CD4-positive, alpha-beta T cell treated with Interleukin-12 subunit alpha and Interleukin-12 subunit beta, for 1 hour (primary cell): ENCODE measurements at places on chromosomes 13 and 19.

- no peak for DNase-seq
Observed at GRCh38 chr13:108609353-108609752, 20.1 kb upstream of the MYO16 start.

GRCh38 chr13:85638265-85638664, 161.0 kb downstream of the SLITRK6 start:
- DNase-seq = no peak

GRCh38 chr13:78520425-78520824, 82.9 kb downstream of the POU4F1 start:
- DNase-seq = no peak

GRCh38 chr19:20244356-20244755, 77.3 kb downstream of the ZNF486 start:
- peak; percentile 51 for DNase-seq

- no peak for DNase-seq
Observed at GRCh38 chr19:29517412-29517811, 8.4 kb upstream of the VSTM2B start.

DNA sequence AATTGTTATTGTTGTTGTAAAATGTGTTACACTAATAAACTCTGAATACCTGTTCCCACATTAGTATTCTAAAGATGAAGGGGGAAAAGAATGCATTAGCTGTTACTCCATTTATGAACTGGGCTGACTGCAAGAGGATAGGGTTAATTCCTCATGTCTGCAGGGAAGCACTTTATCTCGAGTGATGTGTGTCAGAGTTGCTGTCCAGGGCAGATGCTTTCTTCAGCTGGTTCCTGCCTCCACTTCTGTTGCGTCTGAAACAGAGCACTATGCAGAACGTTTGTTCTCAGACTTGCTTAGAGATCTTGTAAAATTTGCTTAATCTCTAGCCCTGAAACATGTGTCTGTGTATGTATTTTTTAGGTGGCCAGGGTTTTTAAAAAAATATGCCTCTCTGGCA, 318.8 kb downstream of the SPRY2 start:
- no peak for DNase-seq

GRCh38 chr19:51525651-51526050, 5.8 kb downstream of the SIGLEC6 start:
- no peak for DNase-seq

GRCh38 chr19:294946-295686, 3.9 kb upstream of the PLPP2 start:
- peak; percentile 36 for DNase-seq

DNA sequence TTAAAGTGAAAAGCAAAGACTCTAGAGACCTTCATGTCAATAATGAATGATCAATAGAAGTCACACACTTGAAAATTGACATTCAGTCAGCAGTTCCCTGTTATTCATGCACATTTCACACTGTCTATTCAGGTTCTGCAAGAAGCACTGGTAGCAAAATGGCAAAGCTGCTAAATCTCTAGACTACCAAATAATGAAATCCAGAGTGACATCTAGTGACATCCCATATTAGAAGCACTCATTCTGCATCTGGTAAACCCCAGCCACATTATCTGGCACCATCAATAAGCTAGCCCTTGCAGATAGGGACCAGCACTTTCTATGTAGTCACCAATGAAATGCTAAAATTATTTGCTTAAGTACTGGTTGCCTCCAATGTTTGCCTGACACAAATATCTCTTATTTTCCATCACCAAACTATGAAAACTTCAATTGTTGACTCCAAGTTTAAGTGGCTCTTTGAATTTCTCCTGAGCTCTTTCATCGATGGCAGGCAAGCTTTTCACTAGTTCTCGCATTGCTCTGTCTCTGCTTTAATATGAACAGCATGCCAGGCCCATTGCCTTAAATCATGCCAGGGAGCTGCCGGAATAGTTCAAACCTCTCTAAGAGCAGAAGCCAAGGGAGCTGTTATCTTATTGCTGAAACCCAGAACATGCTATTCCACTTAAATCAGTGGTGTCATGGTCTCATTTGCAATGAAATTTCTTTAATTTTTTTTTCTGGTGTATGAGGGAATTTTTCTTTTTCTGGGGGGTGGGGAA, 409.9 kb downstream of the MZT1 start:
- DNase-seq = no peak

DNA sequence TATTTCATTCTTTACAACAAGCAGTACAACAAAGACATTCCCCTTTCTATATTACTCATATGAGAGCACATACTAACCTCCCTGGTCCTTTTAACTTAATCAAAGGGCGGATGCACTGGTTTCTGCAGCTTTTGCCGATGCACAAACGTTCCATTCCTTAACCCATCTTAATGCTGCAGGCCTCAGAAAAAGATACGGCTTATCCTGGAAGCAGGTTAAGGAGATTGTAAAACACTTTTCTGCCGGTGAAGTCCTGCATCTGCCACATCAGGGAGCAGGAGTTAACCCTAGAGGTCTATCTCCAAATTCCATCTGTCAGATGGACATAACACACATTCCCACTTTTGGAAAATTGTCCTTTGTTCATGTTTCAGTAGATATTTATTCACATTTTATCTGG, 11.5 kb upstream of the ZNF814 start:
- no peak for DNase-seq

DNA sequence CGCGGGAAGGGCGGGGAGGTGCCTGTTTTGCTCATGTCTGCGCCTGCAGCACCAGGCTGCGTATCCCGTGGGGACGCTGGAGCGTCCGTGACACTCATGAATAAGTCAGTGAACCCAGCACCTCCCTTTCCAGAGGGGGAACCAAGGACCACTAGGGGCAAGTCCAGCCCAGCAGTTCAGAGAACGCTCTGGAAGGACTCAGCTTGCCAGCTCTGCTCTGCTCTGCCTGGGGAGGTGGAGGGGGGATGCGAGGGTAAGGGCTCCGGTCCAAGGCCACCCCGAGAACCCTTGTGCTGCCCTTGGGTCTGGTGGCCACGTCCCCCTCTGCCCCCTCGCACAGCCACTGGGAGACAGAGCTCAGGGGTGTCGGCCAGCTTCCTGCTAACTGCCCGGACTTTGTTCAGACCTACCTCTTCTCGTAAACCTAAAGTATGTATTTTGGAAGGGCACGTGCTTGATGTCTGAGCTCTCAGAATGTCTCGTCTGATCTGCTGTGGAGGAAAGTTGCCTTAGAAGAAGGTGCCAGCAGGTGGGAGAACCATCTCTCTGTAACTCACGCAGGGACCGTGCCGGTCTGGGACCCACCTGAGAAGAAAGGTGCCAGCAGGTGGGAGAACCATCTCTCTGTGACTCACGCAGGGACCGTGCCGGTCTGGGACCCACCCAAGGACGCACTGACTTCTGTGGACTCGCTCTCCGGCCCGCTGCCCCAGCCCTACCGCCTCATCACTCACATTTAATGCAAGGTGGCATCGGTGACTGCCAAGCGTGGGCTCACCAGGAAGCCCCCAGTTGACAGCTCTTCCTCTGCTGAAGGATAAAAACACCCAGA, 34.1 kb downstream of the TMEM255B start:
- DNase-seq = no peak

GRCh38 chr19:782878-783668, 14.2 kb upstream of the PTBP1 start:
- DNase-seq = no peak

DNA sequence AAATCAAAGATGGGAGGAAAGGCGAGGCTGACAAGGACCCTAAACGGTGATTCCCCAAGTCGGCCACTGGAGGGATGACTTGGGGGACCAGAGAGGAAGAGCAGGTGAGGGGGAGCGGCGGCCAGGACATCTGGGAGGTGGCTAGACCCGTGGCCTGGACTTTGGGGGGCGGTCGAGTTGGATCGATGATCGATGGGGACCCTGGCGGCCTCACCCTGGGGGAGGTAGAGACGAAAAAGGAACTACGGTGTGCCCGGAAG, 7.7 kb upstream of the CIRBP start:
- peak; percentile 64 for DNase-seq

DNA sequence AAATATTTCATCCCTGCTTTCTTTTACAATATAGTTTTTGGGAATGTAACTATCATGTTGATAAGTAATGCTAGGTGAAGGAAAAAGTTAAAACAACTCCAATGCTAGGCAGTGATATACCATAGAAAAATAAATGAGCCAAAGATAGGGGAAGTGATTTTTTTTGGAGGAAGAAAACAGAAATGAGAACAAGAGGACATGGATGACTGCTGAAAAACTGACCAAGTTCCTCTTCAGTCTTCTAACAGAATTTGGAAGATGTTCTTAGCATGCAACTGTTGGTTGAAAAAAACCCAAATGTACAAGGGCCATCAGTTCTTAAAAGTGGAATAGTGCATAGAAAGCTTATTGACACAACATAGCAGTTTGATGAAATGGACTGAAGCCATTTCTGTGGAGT, 262.5 kb upstream of the STARD13 start:
- no peak for DNase-seq

GRCh38 chr19:13781547-13781946, 7.3 kb downstream of the C19orf53 start:
- DNase-seq = no peak

DNA sequence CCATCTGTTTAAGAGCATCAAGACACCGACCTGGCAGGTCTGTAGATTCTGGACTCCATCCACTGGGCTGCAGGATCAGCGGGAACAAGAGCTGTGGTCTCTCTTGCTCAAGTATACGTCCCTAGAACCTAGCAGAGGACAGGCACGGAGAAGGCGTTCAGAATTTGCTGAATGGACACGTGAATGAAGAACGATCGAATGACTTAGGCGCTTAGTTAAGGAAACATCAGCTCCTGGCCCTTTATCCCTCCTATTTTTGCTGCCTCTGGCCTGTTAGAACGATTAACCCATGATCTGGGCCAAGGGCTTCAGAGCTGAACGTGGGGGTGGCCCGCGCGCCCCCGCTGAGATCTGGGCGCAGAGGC, 953 bp downstream of the DZIP1 start:
- no peak for DNase-seq

- DNase-seq = no peak
Observed at GRCh38 chr13:84263354-84264069, 381.2 kb upstream of the SLITRK1 start.

GRCh38 chr19:45182758-45183157, 4.2 kb downstream of the BLOC1S3 start:
- DNase-seq = no peak

DNA sequence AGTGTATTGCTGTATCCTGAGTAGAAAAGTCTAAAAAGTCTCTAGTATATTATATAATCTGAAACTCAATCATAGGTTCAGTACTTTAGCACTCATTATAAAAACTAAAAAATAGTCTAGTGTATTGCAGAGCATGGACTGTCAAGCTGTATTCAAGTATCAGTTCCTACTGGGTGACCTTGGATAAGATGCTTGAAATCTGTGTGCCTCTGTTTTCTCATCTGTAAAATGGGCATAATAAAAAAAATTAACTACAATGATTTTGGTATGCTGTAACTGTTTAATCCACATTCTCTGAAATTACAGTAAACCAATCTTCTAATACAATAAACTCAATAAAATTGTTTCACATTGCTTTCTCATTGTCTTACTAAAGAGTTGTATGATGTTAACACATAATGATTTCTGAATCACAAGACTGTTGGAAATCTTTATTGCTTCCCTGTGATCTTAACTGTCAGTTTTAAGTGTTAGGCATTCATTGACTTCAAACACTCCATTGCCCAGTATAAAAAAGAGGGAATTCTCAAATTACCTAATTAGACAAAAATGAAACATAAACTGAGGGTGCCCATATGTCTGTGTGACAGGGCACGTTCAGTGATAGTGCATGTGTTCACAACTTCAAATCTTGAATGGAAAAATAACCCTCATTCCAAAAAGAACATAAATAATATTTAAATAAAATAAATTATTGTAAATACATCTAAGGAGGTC, 2.2 kb downstream of the STARD13 start:
- DNase-seq = no peak

DNA sequence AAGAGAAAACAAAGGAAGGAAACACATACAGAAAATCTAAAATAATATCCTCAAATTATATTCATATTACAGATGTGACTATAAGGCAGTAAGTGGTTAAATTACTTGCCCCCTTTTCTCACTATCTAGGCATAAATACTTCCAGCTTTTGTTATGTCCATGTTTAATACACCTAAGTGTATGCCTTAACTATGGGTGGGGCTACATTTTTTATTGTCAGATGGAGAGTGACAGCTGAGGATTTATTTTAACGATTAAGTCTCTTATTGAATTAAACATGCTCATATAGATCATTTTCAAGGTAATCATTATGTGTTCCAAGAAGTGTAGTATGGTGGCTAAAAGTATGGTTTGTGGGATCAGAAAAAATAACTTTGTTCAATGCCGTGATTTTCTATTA, 909.3 kb downstream of the GPC5 start:
- no peak for DNase-seq

GRCh38 chr19:44752816-44753625, 4.5 kb downstream of the BCL3 start:
- peak; percentile 96 for DNase-seq

DNA sequence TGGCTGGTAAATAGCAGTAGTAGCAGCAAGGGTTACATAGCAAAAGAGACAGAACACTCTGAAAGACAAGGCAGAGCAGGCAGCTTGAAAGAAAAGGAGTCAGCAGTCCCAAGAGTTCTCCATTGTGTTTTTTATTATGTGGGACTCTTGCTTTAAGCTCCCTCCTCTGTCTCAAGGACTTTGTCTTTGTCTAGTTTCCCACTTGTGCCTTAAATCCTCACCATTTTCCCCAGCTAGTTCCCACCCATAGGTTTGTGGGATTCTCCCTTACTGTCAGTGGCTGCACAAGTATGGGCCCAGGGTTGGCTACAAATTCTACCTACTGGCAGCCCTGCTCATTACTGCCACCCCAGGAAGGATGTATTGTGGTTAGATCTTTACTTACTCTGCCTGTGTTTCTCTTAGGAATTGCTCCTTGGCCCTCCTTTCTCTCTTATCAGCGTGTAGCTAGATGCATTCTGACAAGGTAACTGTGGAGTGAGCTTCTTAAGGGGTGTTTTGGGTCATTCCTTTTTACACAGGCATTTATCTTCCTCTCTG, 413.4 kb upstream of the PCDH9 start:
- no peak for DNase-seq

- DNase-seq = no peak
Observed at GRCh38 chr19:44607049-44607448, 6.3 kb upstream of the IGSF23 start.

GRCh38 chr13:95480131-95480545, 72.4 kb upstream of the CLDN10 start:
- DNase-seq = peak; percentile 15

- no peak for DNase-seq
Observed at GRCh38 chr19:2536461-2536860, 60.5 kb downstream of the GADD45B start.

GRCh38 chr19:44820648-44821609, 12.0 kb downstream of the BCAM start:
- no peak for DNase-seq

GRCh38 chr13:79581870-79582315, 100.9 kb downstream of the NDFIP2 start:
- no peak for DNase-seq

GRCh38 chr13:23844132-23844531, 45.1 kb downstream of the MIPEP start:
- no peak for DNase-seq

- DNase-seq = no peak
Observed at GRCh38 chr13:21420706-21421105, 38.4 kb downstream of the ZDHHC20 start.
